ENCODE measurements at places on chromosomes 3 and 15. TPM values are rescaled to one million over a fixed set of nuclear protein-coding genes. Genes with fewer than 3 reads are reported as not detected.

DNA sequence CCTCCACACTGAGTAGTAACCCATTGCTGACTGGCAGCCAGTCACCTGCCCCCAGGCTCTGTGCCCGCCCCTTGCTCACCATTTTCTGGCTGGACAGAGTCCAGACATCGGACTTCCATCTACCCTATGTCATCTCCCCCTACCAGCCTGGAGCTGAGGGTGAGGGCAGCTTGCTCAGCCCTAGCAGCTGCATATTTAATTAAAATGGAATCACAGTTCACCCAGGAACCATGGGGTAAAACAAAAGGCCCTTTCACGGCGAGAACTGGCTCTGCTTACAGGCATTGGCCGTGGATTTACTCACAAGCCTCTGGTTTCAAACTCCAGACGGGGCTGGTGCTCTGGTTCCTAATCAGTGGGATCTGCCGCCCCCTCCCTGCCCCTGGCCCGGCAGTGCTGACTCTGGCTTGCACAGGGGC, 94.9 kb upstream of the ATP2B2 start:
- H3K27me3 ChIP-seq = peaks cover 58% of the 10 kb centered on the region
- H3K36me3 ChIP-seq = no peaks in the 10 kb centered on the region
- no peak overlapping the region for H3K4me3 ChIP-seq
- DNase-seq = no peak

The HPS3 gene
- 16.5 TPM for total RNA-seq

GRCh38 chr3:129112308-129113052, 9.1 kb downstream of the RAB43 start:
- peaks cover 20% of the 10 kb centered on the region for H3K4me1 ChIP-seq
- H3K27ac ChIP-seq = peak overlapping the region; percentile 92
- H3K4me3 ChIP-seq = no peak overlapping the region
- no peaks in the 10 kb centered on the region for H3K27me3 ChIP-seq
- peaks cover 6% of the 10 kb centered on the region for H3K36me3 ChIP-seq

DNA sequence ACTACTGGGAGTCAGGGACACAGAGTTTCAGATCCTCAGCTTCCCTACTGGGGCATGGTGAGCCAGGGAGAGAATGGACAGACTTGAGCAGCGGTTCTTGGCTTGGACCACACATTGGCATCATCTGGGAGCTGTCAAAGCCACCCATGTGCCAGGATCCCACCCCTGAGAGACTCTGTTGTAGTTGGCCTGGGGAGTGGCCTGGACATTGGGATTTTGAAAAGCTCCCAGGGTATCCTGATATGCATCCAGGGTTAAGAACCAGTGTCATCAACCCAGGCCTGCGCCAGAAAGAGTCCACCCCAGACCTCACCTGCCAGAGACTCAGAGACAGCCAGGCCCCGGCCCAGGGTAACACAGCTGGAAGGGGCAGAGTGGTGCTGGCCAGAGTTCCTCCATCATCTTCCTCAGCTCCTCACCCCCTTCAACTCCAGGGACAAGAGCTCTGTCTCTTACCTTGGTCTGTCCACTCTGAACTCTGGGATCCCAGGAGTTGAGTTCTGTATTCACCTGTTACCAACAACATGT, 33.0 kb upstream of the CHRNB4 start:
- H3K36me3 ChIP-seq = no peaks in the 10 kb centered on the region
- peaks cover under 1% of the 10 kb centered on the region for H3K27me3 ChIP-seq
- no peak overlapping the region for H3K27ac ChIP-seq
- DNase-seq = no peak
- no peak overlapping the region for H3K4me3 ChIP-seq
- H3K4me1 ChIP-seq = peaks cover under 1% of the 10 kb centered on the region

- H3K4me3 ChIP-seq = peak overlapping the region; percentile 77
- H3K27ac ChIP-seq = peak overlapping the region; percentile 86
- peaks cover 1% of the 10 kb centered on the region for H3K36me3 ChIP-seq
- H3K27me3 ChIP-seq = no peaks in the 10 kb centered on the region
- H3K4me1 ChIP-seq = peaks cover 49% of the 10 kb centered on the region
- no peak for DNase-seq
Measured at GRCh38 chr15:64461721-64462162, 1.4 kb downstream of the ZNF609 start.

DNA sequence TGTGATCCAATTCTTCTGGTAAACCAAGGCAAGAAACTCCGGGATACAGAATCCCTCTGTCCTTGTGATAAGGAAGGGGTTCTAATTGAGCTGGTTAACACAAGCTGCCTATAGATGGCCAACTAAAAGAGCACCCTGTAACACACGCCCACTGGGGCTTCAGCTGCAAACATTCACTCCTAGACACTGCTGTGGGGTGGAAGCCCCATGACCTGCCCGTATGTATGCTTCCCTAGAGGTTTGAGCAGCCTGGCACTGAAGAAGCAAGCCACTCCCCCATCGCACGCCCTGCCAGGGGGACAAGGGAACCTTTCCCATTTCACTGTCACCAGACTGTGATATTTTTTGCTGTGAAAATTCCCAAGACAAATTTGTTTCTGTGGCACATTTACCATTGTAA, 516.9 kb upstream of the GOLIM4 start:
- no peak for DNase-seq
- no peaks in the 10 kb centered on the region for H3K27me3 ChIP-seq
- no peak overlapping the region for H3K27ac ChIP-seq
- peaks cover 21% of the 10 kb centered on the region for H3K4me1 ChIP-seq
- no peak overlapping the region for H3K4me3 ChIP-seq

DNA sequence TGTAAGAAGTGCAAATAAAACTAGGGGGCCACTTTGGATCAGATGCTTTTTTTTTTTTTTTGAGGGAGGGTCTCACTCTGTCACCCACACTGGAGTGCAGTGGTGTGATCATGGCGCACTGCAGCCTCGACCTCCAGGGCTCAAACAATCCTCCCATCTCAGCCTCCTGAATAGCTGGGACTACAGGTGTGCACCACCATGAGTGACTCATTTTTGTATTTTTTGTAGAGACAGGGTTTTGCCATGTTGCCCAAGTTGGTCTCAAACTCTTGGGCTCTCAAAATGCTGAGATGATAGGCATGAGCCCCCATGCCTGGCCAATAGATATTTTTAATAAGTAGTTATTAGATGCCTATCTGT, 20.8 kb downstream of the CCR1 start:
- H3K27ac ChIP-seq = no peak overlapping the region
- no peak overlapping the region for H3K4me3 ChIP-seq
- no peaks in the 10 kb centered on the region for H3K4me1 ChIP-seq
- no peak for DNase-seq
- no peaks in the 10 kb centered on the region for H3K36me3 ChIP-seq
- H3K27me3 ChIP-seq = peaks cover 5% of the 10 kb centered on the region

The FAM3D gene
- total RNA-seq = not detected

DNA sequence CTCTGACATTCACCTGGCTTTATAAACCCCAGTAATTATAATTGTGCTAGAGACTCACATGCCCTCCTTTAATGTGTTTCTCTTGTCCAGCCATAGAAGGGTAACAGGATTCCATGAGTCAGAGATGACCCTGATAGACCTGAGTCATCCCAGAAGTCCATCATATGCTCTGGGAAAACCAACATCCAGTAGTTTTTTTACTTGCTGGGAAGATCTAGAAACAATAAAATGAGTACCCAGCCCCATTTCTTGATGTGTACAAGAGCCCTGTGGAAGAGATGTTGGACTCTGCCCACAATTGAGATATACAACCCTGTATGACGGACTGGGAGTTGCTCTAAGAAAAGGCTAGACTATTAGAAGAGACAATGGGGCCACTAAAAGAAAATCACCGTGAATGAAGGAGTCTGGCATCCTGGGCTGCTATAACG, 22.4 kb upstream of the THUMPD3 start:
- no peak overlapping the region for H3K27ac ChIP-seq
- DNase-seq = no peak
- H3K27me3 ChIP-seq = no peaks in the 10 kb centered on the region
- H3K36me3 ChIP-seq = no peaks in the 10 kb centered on the region
- peaks cover 13% of the 10 kb centered on the region for H3K4me1 ChIP-seq

DNA sequence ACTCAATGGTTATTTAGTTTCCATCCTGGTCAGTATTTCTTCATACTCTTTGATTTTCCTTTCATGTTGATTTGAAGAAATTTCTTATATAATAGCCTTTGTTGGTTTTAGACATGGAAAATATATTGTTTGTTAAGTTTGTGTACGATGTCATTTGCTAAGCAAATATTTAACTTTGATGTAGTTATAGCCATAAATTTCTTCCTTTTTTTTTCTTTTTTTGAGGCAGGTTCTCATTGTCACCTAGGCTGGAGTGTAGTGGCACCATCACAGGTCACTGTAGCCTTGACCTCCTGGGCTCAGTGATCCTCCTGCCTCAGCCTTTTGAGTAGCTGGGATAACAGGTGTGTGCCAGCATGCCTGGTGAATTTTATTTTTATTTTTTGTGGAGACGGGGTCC, 51.4 kb downstream of the NMD3 start:
- H3K36me3 ChIP-seq = peaks cover 18% of the 10 kb centered on the region
- no peak overlapping the region for H3K4me3 ChIP-seq

DNA sequence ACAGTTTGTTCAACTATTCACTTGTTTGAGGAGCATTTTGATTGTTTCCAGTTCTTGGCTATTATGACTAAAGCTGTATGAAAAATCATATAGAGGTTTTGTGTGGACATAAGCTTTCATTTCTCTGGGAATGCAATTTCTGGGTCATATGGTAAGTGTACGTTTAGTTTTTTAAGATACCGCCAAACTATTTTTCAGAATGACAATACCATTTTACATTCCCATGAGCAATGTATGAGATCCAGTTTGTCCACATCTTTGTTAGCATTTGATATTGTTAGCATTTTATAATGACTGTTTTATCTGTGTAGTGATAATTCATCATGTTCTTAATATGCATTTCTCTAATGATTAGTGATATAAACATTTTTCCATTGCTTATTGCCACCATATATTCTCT, 258.7 kb upstream of the CTNNB1 start:
- no peak for DNase-seq
- H3K27me3 ChIP-seq = no peaks in the 10 kb centered on the region
- no peak overlapping the region for H3K27ac ChIP-seq
- H3K4me1 ChIP-seq = peaks cover 38% of the 10 kb centered on the region
- no peak overlapping the region for H3K4me3 ChIP-seq

GRCh38 chr3:20060974-20061685, 20.9 kb downstream of the KAT2B start:
- H3K27ac ChIP-seq = no peak overlapping the region
- no peak for DNase-seq
- peaks cover 3% of the 10 kb centered on the region for H3K4me1 ChIP-seq

The CCDC54 gene
- not detected for total RNA-seq

The SACM1L gene
- 44.1 TPM for total RNA-seq

DNA sequence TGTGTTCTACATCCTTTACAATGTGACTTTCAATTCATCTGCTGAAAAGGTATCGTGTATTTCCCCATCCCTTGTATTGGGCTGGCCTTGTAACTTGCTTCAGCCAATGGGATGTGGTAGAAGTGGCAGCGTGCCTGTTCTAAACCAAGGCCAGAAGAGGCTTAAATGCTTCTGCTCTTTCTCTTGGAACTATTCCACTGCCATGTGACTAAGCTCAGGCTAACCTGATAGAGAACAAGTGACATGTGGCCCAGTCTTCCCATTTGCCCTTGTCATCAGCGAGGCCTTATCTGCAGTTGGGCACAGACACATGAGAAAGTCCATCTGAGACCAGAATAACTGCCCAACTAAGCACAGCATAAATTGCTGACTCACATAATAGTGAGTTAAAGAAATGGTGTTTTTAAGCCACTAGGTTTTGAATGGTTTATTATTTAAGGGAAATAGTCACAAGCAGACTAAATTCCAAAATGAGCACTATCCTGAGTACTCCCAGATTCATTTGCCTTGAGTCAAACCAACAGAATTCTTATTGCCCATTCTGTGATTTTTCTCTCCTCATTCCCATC, 230.2 kb downstream of the CPNE4 start:
- H3K27me3 ChIP-seq = peaks cover 18% of the 10 kb centered on the region
- H3K27ac ChIP-seq = no peak overlapping the region
- no peak for DNase-seq
- H3K4me1 ChIP-seq = no peaks in the 10 kb centered on the region
- no peaks in the 10 kb centered on the region for H3K36me3 ChIP-seq

DNA sequence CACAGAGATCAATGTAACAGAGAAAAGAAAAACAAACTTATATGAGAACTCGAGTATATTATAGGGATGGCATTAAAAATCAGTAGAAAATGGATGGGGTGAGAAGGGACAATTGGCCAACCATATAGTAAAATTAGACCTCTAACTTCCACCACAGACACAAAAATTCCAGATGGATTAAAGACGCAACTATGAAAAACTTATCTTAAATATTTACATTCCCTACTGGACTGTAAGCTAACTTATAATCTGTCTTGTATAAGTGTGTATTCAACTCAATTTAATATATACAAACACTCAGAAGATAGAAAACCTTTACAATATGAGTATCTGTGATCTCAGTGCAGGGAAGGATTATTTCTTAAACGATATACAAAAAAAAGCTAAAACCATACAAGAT, 3.0 kb downstream of the MFAP1 start:
- no peaks in the 10 kb centered on the region for H3K27me3 ChIP-seq
- no peak for DNase-seq
- H3K36me3 ChIP-seq = peaks cover 5% of the 10 kb centered on the region
- peaks cover 29% of the 10 kb centered on the region for H3K4me1 ChIP-seq
- no peak overlapping the region for H3K27ac ChIP-seq

The GABRA5 gene
- total RNA-seq = not detected

GRCh38 chr3:109851854-109852253, 514.5 kb upstream of the DPPA4 start:
- no peak overlapping the region for H3K27ac ChIP-seq
- no peaks in the 10 kb centered on the region for H3K27me3 ChIP-seq
- H3K4me3 ChIP-seq = no peak overlapping the region
- H3K4me1 ChIP-seq = peaks cover 4% of the 10 kb centered on the region

GRCh38 chr3:20012164-20012563, at the start of gene PP2D1:
Gene PP2D1, minus strand, starts transcription at chr3:20012264. Its CDS starts 192 bp downstream, at chr3:20012072.
- no peak within 1 kb of the TSS for H3K4me3 ChIP-seq
- no peak within 1 kb of the TSS for H3K27ac ChIP-seq
- no peaks in the 10 kb centered on the region for H3K4me1 ChIP-seq
- no peaks in the 10 kb centered on the region for H3K36me3 ChIP-seq
- no peak for DNase-seq
- no peaks in the 10 kb centered on the region for H3K27me3 ChIP-seq

The LRRC3B gene
- total RNA-seq = not detected

The IL17RD gene
- 5.1 TPM for total RNA-seq

The TMEM108 gene
- 7.1 TPM for total RNA-seq

The PAK6 gene
- not detected for total RNA-seq

DNA sequence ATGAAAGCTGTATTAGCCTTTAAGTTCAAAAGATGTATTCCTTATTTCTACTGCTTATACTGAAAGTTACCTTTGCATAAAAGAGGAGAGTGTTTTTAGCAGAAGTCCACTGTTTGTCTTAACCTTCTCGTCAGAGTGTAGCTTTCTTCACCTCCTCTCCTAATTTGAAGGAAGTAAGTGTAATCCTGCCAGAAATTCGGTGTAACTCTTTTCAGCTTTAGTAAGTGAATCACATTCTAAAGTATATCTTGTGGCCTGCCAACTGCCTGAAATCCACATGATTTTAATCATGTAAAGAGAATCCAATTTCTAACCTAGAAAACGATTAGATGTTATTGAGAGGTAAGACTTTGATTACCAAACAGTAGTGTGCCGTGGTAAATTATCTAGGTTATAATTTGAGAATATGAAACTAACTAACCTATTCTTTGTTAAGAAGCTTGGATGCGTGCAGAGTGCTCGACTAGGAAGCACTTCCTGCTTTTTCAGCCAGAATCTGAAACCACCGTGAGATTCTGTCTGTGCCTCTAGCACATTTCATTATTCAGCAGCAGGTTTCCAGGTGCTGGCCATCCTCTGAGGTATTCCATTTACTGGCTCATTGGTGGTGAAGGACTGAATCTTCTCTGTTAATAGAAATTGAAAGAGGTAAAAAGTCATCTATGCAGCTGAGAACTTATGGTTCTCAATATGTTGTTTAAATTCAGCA, 7.5 kb downstream of the GYG1 start:
- no peak for DNase-seq
- H3K36me3 ChIP-seq = peaks cover 25% of the 10 kb centered on the region
- H3K4me1 ChIP-seq = peaks cover 15% of the 10 kb centered on the region
- H3K27ac ChIP-seq = peak overlapping the region; percentile 51
- no peaks in the 10 kb centered on the region for H3K27me3 ChIP-seq
- no peak overlapping the region for H3K4me3 ChIP-seq
